Esophagus mucosa (tissue), 1 donor: ENCODE measurements at places on chromosomes 3 and 15.

DNA sequence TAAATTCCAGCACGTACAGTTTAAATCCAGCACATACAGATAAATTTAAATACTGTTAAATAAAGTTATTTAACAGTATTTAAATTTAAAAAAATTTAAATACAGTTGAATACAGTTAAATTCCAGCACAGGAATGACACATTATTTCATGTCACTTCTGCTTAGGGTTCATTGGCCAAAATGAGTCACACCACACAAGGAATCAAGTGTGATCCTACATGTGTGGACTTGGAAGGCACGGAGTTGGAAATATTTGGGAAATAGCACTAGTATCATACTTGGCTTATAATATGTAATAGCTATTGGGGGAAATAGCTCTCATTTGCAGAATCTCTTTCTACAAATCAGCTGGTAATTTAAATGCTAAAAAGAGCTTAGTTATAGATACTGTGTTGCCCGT lies 10.6 kb downstream of the RAB7A start:
- ATAC-seq = peak; percentile 60

GRCh38 chr3:85148036-85148435 lies 189.2 kb downstream of the CADM2 start:
- no peak for ATAC-seq

GRCh38 chr15:76147906-76148570 lies 88.3 kb downstream of the TMEM266 start:
- ATAC-seq = peak; percentile 40

- no peak for ATAC-seq
Observed at GRCh38 chr3:156102267-156102931, 18.0 kb upstream of the KCNAB1 start.

- no peak for ATAC-seq
Observed at GRCh38 chr3:192843119-192843518, 74.5 kb downstream of the MB21D2 start.

DNA sequence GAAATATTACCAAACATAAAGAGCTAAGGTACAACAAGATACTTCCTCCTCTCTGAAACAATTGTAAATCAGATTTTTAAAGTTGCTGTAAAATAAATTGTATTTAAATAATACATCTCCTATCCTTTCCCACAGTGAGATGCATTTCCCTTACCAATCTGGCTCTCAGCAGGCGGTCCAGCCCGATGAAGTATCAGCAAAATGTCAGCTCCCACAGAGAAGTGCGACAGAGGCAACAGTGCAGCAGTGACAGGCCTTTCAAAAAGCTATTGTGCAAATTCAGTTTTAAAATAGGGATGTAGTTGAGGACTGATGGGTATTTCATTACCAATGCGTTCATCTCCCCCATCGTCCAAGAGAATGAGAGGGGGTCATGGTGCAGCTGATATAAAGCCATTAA lies 733.2 kb upstream of the GOLIM4 start:
- no peak for ATAC-seq

DNA sequence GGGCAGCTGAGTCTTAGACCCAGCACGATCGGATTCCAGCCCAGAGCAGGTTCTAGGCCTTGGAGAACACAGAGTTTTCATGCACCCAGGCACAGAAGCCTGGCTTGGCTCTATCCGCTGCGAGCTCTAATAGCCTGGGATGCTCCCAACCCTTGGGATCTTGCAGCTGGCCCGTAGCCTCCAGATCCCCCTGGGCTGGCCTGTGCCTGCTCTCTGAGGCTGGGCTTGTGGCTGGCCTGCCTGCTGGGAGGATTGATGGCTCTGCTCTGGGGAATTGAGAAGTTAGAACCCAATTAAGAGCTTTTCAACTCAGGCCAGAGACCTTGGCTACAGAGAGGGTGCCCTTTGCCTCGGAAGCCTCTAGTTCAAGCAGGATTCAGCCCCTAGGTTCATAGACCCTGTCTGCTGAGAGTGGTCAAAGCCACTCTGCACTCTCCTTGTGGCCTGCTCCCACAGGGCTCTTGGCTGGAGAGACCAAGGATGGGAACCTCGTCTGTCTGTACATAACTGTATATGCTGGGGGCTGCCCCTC lies 64.4 kb downstream of the MAGEF1 start:
- no peak for ATAC-seq

- ATAC-seq = no peak
Observed at GRCh38 chr3:106176734-106177133, 307.9 kb upstream of the CBLB start.

DNA sequence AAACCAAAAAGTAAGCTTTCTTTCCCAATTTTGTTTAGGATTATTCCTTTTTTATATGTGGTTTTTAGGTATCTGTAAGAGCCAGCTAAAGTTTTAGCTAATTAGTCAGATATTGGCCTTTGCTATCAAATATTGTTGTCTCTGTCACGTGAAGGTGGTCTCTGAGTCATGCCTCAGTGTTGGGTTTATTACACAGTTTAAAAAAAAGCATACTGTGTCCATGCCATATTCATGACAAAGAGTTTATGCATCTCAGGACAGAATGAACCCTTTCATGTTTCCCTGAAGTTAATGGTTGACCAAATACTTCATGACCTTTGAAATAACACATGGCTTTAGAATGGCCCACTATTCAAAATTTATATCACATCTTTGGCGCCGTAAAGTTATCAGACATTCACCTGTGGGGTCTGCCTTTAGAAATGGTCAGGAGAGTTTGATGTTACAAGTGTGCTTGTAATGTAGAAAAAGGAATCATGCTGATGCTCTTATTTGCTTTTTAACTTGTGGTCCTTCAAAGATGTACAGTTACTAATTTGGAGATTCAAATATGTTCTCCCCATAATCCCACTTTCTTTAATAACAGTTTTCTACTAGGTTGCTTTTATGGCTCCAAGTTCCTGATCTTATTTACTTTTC lies 101.5 kb downstream of the MYRIP start:
- ATAC-seq = no peak

DNA sequence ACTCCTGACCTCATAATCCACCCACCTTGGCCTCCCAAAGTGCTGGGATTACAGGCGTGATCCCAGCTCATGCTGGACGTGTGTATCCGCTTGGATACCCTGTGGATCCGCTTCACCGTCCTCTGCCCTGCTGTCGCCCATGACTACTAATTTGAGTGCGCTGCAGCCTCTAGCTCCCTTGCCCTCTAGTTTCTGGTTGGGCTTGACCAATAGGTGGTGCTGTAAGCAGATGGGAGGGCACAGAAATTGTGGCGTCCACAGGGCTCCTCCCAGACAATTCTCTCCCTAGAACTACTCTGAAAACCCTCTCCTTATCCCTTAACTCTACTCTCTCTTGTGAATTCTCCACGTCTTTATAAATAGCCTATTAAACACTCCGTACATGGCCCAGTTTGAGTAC lies 36.2 kb downstream of the ZPLD1 start:
- ATAC-seq = peak; percentile 32

DNA sequence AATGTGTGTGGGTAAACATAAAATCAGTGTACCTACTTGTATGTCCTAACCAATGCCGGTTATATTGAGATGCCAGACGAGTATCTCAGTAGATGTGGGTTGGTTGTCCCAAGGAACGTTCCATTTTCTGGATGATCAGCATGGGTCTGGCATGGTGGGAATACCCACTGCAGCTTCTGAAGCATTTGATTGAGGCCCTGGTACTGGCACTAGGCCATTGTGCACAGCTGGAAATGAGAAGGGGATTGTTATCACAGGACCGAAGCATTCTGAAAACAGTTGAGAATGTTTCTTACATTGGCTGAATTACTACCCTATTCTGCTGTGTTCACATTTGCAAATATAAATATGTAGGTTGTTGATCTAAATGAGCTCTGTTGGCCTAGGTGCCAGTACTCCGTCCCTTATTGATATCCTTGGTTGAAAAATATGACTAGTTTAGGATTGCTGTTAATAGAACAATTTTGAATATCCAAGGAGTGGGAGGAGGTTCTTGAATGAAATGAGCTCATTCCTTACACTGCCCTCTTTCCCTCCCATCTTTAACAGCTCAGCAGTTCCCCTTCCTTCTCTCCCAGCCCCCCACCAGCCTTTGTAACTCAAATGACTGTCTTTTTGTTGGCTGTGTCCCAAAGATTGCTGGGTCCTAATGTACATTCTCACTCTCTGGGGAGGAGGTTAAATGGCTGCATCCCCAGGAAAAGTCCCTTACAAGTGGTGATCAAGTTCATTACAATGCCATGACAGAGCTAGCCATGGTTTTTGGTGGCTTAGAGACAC lies 293.3 kb upstream of the TPM1 start:
- ATAC-seq = no peak

GRCh38 chr3:172216911-172217310 lies 177.5 kb downstream of the FNDC3B start:
- no peak for ATAC-seq

GRCh38 chr3:38446812-38447211 lies 6.9 kb upstream of the ACVR2B start:
- ATAC-seq = no peak

GRCh38 chr3:163261056-163261455 lies 1764.4 kb downstream of the OTOL1 start:
- no peak for ATAC-seq

- no peak for ATAC-seq
Observed at GRCh38 chr3:152656972-152657355, 178.0 kb upstream of the P2RY1 start.

DNA sequence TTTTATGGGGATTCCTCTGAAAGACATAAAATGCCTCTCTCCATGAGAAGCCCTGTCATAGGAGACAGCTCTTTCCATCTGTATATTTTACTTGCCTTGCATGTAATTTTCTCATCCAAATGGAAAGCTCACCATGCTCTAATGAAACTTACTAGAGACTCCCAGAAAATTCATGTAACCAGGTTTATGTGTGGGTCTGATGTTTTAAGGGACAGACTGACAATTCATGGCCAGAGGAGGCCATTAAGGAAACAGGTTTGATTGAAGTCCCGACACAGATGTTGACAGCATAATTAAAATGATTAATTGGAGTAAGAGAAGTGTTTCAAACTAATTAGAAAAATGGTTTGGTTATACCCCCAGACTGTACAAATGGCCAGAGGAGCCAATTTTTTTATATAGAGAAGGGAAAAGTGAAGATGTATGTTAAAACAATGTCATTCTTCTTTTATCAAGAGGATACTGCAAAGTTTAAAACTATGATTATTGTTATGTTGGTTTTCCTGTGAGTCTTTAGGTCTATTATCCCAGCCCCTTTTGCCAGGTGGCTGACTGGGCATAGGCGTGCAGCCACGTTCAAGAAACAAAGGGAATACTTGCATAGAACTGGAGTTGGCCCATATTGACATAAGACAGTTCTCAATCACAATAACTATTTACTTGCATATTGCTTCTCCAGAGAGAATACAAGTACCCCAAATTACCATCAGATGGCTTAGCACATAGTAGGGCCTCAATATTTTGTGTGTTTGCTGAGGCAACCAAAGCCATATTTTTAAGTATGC lies 64.8 kb downstream of the RBMS3 start:
- no peak for ATAC-seq

- no peak for ATAC-seq
Observed at GRCh38 chr15:40366457-40367370, 8.7 kb downstream of the DISP2 start.

- no peak for ATAC-seq
Observed at GRCh38 chr3:159898147-159898546, 90.5 kb upstream of the IL12A start.

- ATAC-seq = no peak
Observed at GRCh38 chr15:38904298-38904697, 339.7 kb upstream of the RASGRP1 start.

GRCh38 chr3:108125550-108126071 lies 34.8 kb upstream of the CD47 start:
- peak; percentile 64 for ATAC-seq

GRCh38 chr15:69515508-69515907 lies 62.9 kb downstream of the RPLP1 start:
- ATAC-seq = no peak

- no peak for ATAC-seq
Observed at GRCh38 chr15:70169147-70169546, 71.4 kb upstream of the TLE3 start.

DNA sequence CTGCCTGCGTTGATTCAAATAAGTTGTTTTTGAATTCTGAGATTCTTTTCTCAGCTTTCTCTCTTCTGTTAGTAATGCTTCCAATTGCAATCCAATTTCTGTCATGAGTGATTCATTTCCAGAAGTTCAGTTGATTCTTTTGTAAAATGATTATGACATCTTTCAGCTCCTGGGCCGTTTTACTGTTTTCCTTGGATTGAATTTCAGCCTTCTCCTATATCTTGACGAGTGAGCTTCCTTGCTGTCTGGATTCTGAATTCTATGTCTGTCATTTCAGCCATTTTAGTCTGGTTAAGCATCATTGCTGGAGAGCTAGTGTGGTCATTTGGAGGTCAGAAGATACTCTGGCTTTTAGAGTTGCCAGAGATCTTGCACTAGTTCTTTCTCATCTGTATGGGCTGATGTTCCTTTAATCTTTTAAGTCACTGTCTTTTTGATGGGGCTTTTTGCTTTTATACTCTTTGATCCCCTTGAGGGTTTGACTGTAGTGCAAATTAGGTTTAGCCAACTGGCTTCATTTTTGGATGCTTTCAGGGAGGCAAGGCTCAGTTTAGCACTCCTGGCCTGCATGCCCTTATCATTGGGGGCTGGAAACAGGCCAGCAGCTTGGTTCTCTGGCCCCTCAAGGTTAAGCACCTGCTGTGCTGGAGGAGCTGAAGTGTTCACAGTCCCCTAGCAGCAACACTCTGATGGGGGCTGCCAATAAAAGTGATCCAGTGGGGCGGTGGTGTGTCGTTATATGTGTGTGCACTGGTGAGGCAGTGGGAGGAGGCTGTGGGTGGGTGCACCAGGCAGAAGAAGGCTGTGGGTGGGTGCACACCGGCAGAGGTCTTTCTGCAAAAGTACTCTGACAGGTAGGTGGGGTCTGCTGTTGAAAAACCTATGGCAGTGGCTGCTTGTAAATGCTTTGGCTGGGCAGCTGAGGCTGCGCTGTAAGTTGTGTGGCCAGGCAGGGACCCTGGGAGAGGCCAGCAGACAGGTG lies 51.2 kb downstream of the MCTP2 start:
- ATAC-seq = no peak

GRCh38 chr15:76903251-76903681 lies 1.9 kb downstream of the SCAPER start:
- no peak for ATAC-seq

DNA sequence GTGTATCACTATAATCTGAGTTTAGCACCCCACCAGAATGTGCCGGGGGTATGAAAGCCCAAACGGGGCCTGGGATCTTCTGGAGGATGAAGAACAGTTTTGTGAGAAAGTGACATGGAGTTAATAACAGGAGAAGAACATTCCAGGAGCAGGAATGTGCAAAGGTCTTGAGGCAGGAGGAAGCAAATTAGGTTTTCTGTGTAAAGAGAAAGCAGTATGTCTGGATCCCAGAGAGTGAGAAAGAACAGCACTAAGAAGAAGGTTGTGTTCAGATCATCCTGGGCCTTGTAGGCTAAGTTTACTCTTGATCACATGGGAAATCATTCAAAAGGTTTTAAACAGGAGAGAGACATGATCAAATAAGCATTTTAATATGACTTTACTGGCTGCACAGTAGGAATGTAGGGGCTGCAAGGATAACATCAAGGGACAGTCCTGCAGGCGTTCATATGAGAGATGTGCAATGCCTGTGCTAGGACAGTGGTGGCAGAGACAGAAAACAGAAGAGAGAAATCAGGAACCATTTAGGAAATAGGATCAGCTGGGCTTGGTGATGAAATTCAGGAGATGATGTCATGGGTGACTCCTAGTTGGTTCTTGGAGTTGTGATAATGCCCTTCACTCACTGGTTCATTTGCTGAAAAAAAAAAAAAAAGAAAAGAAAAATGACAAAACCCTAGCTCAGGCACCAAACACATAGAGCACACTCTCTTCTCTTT lies 113.5 kb downstream of the TNIK start:
- peak; percentile 44 for ATAC-seq

GRCh38 chr3:106347350-106347749 lies 478.5 kb upstream of the CBLB start:
- ATAC-seq = no peak

GRCh38 chr15:68199340-68199739 lies 5.8 kb downstream of the CALML4 start:
- ATAC-seq = no peak
